ENCODE measurements at places on chromosomes 3 and 15.

- no peak for DNase-seq
These were observed 274.4 kb downstream of the NFKBIZ start for GRCh38 chr3:102123590-102124190.

DNA sequence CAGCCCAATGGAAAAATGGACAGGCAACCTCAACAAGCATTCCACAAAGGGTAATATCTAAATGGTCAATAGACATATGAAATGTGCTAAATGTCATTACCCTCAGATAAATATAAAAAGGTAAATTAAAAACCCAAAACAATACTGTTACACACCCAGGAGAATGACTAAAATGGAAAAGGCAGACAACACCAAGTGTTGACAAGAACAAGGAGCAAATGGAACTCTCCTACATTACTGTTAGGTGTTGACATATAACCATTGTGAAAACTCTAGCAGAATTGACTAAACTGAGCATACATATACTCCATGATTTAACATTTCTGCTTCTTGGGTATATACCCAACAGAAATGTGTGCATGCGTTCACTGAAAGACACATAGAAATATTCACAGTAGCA lies 25.3 kb upstream of the SLC6A11 start:
- DNase-seq: no peak

DNA sequence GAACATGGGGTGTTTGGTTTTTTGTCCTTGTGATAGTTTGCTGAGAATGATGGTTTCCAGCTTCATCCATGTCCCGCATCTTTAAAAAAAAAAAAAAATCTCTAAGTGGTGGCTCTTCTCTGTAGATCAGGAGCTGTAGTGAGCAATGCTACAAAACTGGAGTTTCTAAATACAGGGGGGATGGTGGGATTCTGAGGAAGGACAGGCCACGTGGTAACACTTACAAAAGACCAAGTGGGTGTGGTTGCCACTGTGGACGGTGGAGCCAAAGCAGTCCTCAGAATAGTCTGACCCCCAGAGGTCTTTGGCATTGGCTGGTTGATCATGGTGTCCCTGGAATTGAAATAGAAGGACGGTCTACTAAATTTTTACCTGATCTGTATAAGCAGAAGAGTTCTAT lies 7.7 kb downstream of the CCRL2 start:
- no peak for DNase-seq

DNA sequence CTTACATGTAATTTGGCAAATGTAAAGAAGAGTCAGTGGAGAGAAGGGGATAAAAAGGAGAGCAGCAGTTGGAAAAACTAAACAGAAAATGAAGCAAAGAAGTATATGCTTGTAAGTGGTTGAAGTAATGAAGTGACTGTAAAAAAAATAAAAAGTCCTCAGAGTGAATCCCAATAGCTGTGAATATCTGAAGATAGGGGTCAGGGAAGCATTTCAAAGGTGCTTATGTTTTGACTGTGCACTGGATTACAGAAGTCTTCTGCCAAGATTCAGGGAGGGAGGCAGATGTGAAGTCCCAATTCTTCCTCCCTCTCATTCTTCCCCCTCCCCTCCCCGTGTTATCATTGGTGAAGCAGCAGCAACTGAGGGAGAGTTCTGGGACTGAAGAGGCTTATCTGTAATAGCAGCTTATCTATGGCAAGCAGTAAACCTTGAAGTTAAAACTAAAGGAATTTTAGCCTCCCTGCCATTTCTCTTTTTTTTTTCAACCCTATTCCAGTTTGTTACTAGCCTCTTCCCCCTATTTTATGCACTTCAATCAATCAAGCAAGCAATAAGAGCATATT lies 597.9 kb downstream of the IGSF11 start:
- peak; percentile 96 for DNase-seq

GRCh38 chr3:120471643-120472042 lies 20.9 kb upstream of the FSTL1 start:
- no peak for DNase-seq

- no peak for DNase-seq
These were observed 604.3 kb upstream of the CFAP20DC start for GRCh38 chr3:59654123-59654479.

DNA sequence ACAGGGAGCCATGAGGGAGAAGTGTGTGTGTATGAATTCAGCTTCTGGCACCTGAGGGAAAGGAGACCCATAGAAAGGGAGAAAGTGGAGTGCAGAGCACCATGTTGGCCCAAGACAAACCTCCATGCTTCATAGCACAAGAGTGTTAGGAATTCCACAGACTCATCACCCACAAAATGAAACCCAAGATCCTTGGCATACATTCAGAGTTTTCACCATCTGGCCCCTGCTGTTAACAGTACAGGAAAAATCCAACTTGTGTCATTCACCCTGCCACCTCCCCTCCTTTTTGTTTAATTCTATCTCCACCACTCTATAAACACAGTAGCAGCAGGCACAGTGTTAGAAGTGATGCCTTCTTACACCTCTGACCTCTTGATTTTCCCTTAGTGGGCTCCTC lies 60.0 kb upstream of the MNS1 start:
- DNase-seq: no peak

- peak; percentile 30 for DNase-seq
These were observed 47.9 kb downstream of the CDCP1 start for GRCh38 chr3:45098310-45098709.

GRCh38 chr3:184335661-184336546 lies 1.5 kb upstream of the FAM131A start:
- DNase-seq: peak; percentile 83

DNA sequence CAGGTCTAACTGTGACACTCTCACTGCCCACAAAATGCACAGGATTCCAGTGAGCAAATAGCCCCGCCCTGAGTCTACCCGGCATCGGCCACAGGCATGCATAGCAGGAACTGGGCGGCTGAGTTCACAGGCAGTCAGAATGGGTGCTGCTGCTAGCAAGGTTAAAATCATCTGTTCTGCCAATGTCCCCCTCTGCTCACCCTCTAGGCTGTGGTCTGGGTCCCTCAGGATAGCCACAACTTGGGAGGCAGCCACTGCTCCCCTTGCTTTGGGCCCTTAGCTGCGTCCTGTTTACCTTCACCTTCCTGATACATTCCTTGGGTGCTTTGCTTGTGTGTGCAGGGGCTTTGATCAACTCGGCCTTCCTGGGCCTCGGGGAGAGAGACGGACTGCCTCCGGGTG lies 232.9 kb upstream of the RGMA start:
- DNase-seq: no peak

Data from OCI-M1 (cell line).